BJ (cell line): ENCODE measurements at places on chromosomes 16 and 17. TPM values are rescaled to one million over a fixed set of nuclear protein-coding genes. Genes with fewer than 3 reads are reported as not detected.
A peak's percentile ranks its signal among the peaks of the same experiment; 100 is the strongest.

Gene KIF2B
- polyA plus RNA-seq: not detected in 2 replicates

Gene ZFPM1
- polyA plus RNA-seq: 0.16 and 0.22 TPM in 2 replicates

Gene INO80E
- polyA plus RNA-seq: 34.5 and 35.6 TPM in 2 replicates

Gene FBXO39
- polyA plus RNA-seq: 0.04 and 0.07 TPM in 2 replicates

Gene ARMC5
- 3.0 and 6.4 TPM in 2 replicates for polyA plus RNA-seq

Gene XYLT1
- 14.6 and 15.9 TPM in 2 replicates for polyA plus RNA-seq

Gene KRT27
- polyA plus RNA-seq: not detected in 2 replicates

DNA sequence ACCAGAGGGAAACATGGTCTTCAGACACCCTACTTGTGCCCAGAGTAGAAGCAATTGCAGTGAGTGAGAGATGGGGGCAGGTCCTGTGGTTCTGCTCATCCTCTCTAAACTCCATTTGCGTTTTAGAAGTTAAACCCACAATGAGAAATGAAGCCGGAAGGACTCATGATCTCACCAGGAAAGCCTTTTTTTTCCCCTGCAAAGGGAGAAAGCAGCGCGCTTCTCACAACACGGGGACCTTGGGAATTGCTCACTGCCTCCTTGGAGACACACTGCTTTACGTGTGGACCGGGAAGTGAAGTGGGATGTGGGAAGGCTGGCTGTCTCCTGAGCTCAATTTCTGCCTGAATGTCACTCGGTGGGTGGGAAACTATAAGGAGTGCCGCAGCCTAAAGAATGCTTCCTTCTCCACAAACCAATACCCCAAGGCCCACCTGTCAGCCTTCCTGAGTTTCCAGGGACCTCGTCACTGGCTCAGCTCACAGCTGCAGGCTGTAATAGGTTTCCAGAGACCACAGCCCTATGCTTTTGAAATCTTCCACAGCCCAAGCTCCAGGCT, 365.4 kb downstream of the XYLT1 start:
- no peak for DNase-seq

- DNase-seq: no peak
Observed at GRCh38 chr17:44996304-44996703, 28.2 kb upstream of the C1QL1 start.

DNA sequence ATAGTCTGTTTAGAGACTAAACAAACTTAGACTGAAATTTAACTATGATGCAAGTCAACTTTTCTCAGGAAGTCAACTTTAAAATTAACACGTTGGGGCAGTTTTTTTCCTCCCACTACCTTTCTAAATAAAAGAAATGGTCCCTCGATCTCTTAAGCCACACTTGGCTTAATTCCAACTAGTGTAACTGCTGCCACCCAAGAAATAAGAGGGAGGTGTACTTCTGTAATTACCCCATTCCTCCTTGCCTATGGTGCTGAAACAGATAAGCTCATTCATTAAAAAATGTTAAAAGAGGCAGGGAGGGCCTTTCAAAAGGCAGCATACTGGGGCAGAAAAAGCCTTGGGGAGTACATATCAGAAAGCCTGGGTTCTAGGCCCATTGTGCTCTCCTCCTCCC, 59.8 kb downstream of the NCOR1 start:
- no peak for DNase-seq

GRCh38 chr16:57343221-57343620, 15.4 kb upstream of the CCL22 start:
- no peak for DNase-seq

- no peak for DNase-seq
Observed at GRCh38 chr16:67967958-67968399, 458 bp downstream of the SLC12A4 start.

GRCh38 chr16:16092925-16093627, 130.2 kb downstream of the ABCC6 start:
- no peak for DNase-seq

GRCh38 chr17:68461589-68461988, 4.3 kb upstream of the WIPI1 start:
- DNase-seq: no peak

DNA sequence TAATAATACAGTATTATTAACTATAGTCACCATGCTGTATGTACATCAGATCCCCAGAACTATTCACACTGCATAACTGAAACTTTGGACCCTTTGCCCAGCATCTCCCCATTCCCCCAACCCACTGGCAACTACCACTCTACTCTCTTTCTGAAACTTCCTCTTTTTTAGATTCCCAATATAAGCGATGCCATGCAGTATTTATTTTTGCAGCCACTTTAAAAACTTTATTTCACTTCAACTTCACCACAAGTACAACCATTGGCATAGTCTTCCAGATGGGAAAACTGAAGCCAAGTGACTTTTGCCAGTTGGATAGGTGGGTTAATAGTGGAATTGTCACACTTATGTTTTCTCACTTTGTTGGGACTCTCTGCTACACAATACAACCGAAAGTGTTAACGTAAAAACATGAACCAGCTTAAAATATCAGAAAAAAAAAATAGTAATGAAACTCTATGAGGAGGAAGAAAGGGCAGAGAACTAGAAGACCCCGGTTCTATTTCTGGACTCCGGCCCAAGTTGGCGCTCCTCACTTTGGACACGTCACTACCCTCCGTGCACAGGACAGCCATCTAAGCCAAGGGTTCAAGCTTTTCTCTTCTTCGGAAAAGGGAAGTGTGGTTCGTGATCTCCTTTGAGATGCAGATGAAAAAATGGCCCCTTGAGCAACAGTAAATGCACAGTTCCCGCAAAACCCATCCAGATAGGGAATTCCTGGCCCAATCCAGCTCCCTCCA, 743 bp downstream of the SHCBP1 start:
- no peak for DNase-seq

DNA sequence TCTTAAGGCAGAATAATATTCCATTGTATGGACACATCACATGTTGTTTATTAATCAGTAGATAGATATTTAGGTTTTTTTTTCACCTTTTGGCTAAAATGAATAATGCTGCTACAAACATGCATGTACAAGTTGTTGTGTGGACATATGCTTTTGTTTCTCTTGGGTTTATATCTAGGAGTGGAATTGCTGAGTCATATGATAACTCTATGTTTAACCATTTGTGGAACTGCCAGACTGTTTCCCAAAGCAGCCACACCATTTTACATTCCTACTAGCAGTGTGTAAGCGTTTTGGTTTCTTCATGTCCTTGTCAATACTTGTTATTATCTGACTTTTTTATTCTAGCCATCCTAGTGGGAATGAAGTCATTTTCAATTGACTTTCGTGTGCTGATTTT, 21.3 kb downstream of the CYLD start:
- DNase-seq: no peak

GRCh38 chr17:4186357-4186881, 43.4 kb downstream of the CYB5D2 start:
- DNase-seq: no peak

DNA sequence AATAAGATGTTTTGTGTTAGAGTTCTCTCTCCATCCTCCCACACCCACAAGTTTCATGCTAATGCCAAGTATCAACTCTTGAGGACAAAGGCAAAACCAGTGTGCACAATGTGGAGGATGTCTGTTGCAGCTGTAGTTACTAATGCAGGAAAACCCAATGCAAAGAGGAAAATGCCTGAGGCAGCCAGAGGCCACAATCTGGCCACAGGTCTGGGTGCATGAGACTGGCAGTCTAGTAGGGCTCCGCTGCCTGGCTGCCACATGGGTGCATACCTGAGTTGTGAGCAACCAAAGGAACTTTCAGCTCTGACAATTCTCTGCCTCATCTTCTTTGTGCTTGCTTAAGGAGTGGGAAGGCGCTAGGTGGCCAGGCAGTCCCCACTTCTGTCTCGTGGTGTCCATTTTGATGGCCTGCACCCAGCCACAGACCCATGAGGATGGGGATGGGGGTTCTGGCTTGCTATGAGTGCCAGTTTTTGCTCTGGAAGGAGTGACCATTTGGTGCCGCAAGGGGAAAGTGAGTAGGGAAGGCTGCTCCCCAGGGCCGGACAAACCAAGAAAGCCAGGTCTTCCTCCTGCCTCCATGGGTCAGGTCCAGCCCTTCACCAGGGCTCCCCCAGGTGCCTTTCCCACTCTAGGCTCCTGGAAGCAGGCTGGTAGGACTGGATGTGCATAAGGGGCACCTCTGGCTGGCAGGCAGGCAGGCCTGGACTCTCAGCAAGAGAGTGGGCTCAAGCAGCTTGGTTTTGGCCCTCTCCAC, 4.2 kb upstream of the GFOD2 start:
- DNase-seq: peak; percentile 69

GRCh38 chr16:48347980-48348379, 37.2 kb downstream of the SIAH1 start:
- no peak for DNase-seq

DNA sequence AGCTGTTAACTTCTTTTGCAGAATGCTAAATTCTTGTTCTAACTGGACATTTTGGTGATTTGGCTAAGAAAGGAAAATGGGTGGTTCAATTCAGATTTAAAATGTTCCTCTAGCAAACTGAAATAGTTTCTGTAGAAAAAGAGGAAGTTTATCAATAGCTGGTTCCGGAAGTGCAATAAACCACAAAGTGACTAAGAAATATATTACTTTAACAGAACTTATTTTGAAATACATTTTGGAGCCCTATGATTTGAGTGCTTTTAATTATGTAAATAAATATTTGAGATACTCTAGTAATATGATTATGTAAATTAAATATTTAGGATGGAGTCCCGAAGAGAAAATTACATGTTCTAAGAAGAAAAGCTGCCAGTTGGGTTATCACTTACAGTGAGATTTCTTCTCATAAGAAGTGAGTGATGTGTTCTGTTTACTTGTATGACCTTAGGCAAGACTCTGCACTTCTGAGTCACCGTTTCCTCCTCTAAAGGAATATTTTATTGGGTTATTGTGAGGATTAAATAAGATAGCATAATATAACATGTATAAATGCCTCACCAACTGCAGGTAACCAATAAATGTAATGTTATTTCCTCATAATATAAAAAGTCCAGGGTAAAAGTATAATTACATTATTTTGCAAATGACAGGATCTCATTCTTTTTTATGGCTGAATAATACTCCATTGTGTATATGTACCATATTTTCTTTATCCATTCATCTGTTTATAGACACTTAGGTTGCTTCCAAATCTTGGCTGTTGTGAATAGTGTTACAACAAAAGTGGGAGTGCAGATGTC, at the start of gene EVI2B:
Gene EVI2B, minus strand, starts transcription at position 73 of the 800 bp plus-strand sequence. CDS start 8,445 bp downstream, outside the sequence.
- peak; percentile 14 for DNase-seq

GRCh38 chr17:32862940-32863339, 14.0 kb downstream of the MYO1D start:
- DNase-seq: no peak

DNA sequence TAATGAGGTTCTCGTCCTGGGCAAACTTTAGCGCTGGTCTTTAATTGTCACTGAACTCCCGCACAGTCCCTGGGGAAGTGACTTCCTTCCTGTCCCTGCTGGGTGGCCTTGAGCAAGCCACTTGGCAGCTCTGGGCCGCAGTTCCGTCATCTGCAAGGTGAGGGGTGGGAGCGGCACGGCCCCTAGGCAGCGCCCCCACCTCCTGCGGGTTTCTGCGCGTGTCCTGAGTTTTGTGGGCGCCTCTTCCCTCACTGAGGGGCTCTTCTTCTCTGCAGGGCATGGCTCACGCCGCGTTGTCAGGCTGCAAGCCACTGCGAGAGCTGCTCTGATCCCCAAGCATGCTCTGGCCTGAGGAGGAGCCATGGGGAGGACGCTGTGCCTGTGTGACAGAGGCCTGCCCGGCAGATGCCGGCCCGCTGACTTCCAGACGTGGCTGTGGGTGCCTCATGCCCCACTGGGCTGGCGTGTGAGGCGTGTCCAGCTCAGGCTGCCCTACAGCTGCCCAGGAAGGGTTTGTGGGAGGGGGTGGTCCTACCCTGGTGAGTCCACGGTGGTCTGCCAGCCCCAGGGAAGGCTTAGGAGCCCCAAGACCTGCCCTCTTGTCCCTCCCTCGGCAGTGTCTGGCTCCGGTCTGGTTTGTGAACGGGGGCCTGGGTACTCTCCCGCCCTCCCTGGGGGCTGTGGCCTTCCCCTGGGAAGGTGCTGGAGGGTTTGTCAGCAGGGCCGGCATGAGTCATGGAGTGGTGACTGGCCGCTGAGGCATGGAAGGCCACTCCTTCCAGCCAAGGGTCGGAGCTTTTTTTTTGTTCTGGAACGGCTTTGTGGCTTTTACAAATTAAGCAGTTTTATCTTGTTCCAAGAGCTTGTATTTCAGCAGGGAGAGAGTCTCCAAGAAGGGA, 182.0 kb downstream of the SEC14L1 start:
- DNase-seq: peak; percentile 96

- no peak for DNase-seq
Observed at GRCh38 chr16:64180136-64180900, 941.5 kb downstream of the CDH11 start.

- no peak for DNase-seq
Observed at GRCh38 chr17:74466111-74466827, at the start of gene CD300A. TSS of gene CD300A (plus strand) at chr17:74466634. CDS start at chr17:74466704, 70 bp downstream.

DNA sequence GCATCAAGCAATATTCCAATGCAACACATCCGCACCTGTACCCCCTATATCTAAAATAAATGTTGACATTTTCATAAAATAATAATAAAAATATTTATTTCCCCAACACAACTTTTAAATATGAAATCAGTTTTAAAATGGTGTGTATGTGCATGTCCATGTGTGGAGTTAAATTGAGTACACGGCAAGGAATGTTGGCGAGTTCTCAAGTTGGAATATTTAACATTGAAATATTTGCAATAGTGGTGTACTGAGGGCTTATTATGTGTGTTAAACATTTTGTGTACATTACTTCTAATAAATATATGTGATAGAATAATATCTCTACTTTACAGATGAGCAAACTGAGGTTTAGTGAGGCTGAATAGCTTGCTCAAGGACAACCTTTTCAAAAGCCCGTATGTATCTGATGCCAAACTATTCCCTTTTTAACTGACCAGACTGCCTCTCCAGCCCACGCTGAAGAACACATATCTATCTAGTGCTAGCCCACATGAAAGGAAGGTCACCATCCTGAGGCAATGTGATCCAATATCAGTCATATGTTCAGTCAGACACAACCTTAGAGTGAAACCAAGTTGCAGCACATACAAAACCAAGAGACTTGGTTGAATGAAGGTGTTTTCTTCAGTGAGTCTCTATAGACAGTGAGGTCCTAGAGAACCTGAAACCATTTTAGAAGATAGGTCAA, 192.2 kb upstream of the CDH11 start:
- DNase-seq: no peak

GRCh38 chr16:29678691-29679267, at the start of gene QPRT:
TSS of gene QPRT (plus strand) at chr16:29679180. CDS start at chr16:29679198, 18 bp downstream.
- DNase-seq: no peak

DNA sequence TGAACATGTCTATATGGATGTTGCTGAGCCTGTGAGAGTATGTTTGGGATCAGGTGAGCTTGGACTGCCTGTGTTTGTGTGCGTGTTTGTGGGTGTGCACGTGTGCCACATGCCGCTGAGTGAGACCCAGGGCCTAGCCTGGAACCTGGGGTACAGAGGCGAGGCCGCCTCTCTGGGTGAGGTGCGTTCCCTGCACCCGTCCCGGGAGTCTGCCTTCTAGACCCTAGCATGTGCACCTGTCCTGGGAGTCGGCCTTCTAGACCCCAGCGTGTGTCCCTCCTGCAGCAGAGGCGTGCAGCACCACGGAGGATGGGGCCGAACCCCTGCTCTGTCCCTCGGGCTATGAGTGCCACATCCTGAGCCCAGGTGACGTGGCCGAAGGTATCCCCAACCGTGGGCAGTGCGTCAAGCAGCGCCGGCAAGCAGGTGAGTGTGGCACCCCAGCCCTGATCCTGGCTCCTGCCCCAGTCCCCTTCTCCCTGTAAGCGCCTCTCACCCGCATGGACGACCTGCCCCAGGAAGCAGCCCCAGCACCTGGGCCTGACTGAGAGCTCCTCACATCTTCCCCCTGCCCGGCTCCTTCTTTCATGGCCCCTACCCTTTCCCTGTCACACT, 24.6 kb downstream of the WFDC1 start:
- no peak for DNase-seq
